Uterus (tissue), 4 donors: ENCODE measurements at places on chromosomes 7 and 10. TPM values are rescaled to one million over a fixed set of nuclear protein-coding genes. Genes with fewer than 3 reads are reported as not detected.

DNA sequence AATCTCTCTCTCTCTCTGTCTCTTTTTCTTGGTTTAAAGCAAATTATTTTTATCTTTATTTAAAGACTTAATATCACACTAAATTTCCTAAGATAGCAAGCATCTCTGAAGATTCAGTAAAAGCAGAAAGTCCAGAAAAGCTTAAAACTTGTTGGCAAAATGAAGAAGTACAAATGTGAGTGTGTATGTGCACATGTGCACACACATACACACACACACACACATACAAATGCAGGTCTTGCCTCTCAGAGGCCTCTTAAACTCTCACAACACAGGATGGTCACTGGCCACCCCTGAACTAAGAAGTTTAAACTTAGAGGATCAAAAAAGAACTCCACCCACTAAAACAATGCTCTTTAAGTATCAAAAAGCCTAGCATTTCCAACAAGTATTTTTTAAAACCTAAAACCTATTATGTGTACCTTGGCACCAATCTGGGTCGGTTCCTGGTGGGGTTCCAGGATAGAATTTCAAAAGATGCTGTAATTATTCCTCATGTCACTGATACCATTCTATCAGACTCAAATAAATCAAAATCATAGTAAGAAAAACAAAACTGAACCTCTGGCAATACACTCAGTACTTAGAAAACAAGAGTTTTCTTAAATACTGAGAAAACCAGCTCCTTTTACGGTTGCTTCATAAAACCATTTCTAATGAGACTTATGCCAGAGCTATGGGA lies 55.0 kb downstream of the SORBS1 start:
- no peaks in the 10 kb centered on the region for H3K4me1 ChIP-seq
- H3K27ac ChIP-seq: peak overlapping the region; percentile 85

The MSMB gene
- total RNA-seq: not detected

DNA sequence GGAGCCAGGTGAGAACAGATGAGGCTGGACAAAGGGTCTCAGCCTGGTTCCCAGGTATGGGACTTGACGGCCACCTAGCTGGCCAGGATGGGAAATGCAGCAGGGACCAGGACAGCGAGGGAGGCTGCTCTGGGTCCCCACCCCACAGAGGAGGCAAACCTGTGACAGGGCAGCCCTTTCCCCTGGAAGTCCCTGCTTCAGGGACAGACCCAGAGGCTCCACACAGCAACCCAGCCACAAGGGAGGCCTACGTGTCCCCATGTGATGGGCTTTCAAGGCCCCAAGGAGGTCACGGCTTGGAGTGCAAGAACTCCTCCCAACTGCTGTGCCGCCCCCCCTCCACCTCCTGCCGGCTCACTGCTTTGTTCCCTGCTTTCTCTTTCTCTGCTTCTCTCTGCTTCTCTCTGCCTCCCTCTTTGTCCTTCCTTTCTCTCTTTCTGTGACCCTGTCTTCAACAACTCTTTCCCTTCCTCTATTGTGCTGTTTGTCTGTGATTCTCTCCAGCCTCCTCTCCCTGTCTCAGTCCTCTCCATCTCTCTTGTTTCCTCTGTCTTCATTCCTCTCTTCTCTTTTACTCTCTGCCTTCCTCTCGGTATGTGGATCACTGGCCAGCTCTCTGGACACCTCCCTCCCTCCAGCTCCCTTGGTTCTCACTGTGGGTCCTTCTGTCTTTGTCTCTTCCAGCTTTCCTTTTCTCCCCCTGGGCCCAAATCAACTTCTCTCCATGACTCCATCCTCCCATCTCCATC lies 9.6 kb upstream of the EIF5AL1 start:
- H3K4me3 ChIP-seq: no peak overlapping the region
- H3K4me1 ChIP-seq: no peaks in the 10 kb centered on the region
- H3K36me3 ChIP-seq: no peaks in the 10 kb centered on the region
- peak; percentile 35 for DNase-seq

DNA sequence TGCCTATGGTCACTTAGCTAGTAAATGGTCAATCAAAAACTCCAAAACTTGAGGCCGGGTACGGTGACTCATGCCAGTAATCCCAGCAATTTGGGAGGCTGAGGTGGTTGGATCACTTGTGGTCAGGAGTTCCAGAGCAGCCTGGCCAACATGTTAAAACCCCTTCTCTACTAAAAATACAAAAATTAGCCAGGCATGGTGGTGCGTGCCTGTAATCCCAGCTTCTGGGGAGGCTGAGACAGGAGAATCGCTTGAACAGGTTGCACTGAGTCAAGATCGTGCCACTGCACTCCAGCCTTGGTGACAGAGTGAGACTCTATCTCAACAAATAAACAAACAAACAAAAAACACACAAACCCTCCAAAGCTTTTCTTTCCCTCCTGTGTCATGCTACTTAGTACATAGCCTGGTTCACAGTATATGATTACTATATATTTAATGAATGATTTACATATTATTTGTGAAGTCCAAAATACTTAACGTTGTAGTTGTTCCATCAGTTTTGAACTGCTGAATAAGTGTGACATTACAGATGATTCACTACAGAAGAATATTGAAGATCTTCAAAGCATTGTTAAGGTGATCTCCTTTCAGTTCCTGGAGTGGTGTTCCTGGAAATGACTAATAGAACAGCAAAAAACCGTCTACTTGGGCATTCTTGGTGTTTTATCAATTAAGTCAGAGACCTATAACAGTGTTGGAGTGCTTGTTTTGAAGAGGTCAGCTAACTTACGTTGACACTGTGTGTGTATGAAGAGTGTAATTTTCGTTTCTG lies 72.9 kb downstream of the ADK start:
- H3K4me1 ChIP-seq: no peaks in the 10 kb centered on the region
- H3K4me3 ChIP-seq: no peak overlapping the region
- H3K27ac ChIP-seq: no peak overlapping the region
- no peaks in the 10 kb centered on the region for H3K36me3 ChIP-seq
- no peaks in the 10 kb centered on the region for H3K27me3 ChIP-seq

The GRID2IP gene
- total RNA-seq: 0.21 TPM

The SCIN gene
- total RNA-seq: under 0.01 TPM

GRCh38 chr7:105934572-105935185 lies 28.4 kb upstream of the CDHR3 start:
- no peaks in the 10 kb centered on the region for H3K36me3 ChIP-seq
- no peaks in the 10 kb centered on the region for H3K4me1 ChIP-seq
- DNase-seq: peak; percentile 36
- no peaks in the 10 kb centered on the region for H3K27me3 ChIP-seq
- H3K27ac ChIP-seq: no peak overlapping the region

DNA sequence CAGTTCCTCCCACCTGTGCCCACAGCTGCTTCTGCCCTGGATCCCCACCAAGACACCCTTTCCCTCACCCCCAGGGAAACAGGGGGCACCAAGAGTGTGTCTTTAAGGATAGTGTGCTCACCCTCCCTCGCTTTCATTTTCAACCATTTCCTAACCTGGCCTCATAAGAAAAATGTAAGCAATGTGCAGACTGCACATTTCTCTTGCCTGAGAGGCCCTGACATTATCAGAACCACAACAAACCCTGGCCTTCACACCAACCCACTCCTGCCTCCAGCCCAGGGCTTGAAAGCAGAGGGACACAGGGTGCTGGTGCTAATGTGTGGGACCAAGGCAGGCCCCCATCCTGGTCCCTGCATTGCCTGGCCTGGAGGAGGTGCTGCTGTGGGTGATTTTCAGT lies 11.0 kb upstream of the IMPDH1 start:
- no peak overlapping the region for H3K27ac ChIP-seq
- H3K4me3 ChIP-seq: no peak overlapping the region
- H3K36me3 ChIP-seq: no peaks in the 10 kb centered on the region
- H3K27me3 ChIP-seq: no peaks in the 10 kb centered on the region
- DNase-seq: no peak

DNA sequence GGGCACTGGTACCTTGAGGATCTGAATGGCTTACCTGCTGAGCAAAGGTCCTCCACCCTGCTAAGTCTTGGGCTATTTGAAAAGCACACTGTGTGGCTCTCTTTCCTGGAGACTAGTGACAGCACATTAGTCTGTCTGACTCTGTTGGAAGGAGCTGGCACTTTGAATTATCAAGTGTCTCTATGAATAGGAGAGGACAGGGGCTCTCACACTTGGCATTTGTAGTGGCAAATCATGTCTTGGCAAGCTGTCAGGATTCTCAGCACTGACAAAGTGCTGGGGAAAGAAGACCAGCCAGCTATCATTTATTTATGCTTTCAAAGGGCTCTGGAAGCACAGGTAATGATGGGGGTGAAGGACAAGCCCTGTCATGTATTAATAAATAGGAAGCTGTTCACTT lies 62.8 kb downstream of the MTPN start:
- no peaks in the 10 kb centered on the region for H3K27me3 ChIP-seq
- no peak for DNase-seq
- H3K27ac ChIP-seq: no peak overlapping the region
- no peaks in the 10 kb centered on the region for H3K36me3 ChIP-seq
- no peak overlapping the region for H3K4me3 ChIP-seq

- H3K4me3 ChIP-seq: no peak overlapping the region
- no peaks in the 10 kb centered on the region for H3K4me1 ChIP-seq
- no peaks in the 10 kb centered on the region for H3K36me3 ChIP-seq
- no peak for DNase-seq
- H3K27ac ChIP-seq: no peak overlapping the region
- H3K27me3 ChIP-seq: no peaks in the 10 kb centered on the region
These were observed 24.4 kb downstream of the CPED1 start for GRCh38 chr7:121012919-121013318.

GRCh38 chr10:70255329-70256299 lies 22.4 kb upstream of the PPA1 start:
- H3K4me1 ChIP-seq: no peaks in the 10 kb centered on the region
- H3K27ac ChIP-seq: no peak overlapping the region
- H3K4me3 ChIP-seq: no peak overlapping the region
- H3K36me3 ChIP-seq: no peaks in the 10 kb centered on the region
- DNase-seq: no peak
- H3K27me3 ChIP-seq: peaks cover 7% of the 10 kb centered on the region

DNA sequence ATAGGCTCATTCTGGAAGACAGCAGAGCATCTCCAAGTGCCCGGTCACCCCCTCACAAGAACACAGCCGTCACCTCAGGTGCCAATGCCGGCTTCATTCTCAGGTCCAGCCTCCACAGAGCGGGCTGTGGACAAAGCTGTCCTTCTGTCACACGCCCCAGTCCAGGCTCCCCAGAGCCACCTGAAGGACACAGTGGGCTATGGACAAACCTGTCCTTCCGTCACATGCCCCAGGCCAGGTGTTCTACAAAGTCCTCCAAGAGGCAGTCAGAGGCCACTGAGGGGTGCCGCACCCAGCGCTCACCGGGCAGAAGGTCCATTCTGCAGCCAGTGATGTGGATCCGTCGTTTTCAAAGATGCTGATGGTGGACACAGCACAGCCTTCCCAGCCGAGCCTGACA lies 173.2 kb upstream of the PPP2R2D start:
- DNase-seq: no peak
- H3K4me3 ChIP-seq: no peak overlapping the region
- H3K27me3 ChIP-seq: no peaks in the 10 kb centered on the region

DNA sequence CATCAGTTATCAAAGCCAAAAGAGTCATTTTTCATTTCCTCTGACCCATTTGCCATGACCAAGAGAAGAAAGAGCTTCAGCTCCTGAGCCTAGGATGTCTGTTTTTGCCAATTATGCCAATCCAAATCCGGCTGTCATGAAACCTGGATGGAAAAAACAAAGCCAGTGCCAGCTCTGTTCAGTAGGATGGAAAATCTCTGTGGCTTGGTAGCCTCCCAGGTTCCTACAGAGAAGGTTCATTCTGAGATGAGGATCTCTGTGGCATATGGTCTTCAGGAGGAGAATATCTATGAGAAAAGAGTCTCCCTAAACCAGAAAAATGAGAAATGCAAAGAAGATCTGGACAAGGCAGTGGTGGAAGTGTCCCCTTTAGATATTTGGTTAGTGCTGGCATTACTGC lies 475.4 kb downstream of the CNTNAP2 start:
- DNase-seq: no peak
- H3K4me3 ChIP-seq: no peak overlapping the region
- H3K36me3 ChIP-seq: no peaks in the 10 kb centered on the region
- H3K27me3 ChIP-seq: no peaks in the 10 kb centered on the region

DNA sequence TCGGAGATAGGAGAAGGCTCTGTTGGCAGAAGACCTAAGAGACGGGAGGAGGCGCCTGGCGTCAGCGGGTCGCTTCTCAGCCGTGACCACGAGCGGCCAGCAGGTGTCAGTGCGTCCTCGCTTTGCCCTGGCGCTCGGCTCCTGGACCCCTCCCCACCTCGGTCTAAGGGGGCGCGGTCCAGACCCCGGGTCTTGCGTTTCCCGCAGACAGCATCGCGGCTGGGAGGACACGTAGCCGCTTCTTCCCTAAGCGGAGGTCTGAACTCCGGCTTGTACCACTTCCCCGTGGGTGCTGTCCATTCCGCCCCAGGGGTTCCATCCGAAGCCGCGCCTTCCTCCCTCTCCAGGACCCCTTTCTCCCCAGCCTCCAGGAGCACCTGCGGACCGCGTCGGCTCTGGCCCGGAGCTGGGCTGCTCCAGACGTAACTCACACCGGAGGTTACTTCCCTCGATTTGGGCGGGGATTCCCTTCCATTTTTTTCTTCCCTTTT lies 593 bp upstream of the ADRA2A start:
- H3K27me3 ChIP-seq: no peaks in the 10 kb centered on the region
- peak; percentile 39 for DNase-seq
- H3K27ac ChIP-seq: no peak overlapping the region
- no peaks in the 10 kb centered on the region for H3K36me3 ChIP-seq

- no peak for DNase-seq
- H3K36me3 ChIP-seq: no peaks in the 10 kb centered on the region
These were observed 70.9 kb upstream of the INHBA start for GRCh38 chr7:41773756-41774155.

DNA sequence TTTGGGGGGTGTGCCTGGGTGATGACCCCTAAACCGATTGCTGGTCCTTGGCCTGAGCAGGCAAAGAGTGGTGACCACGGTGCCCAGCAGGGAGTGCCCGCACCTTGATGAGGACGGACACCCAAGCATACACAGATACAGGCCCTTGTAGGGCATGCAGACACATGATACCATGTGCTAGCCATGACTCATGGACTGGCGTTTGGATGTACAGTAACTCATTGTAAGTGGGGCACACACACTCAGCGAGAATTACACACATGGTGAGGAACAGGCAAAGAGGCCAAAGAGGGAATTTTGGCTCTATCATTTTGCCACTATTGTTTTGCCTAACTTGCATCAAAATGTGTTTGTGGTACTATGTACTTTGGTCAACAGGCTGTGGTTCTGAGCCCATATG lies 24.1 kb downstream of the KAZALD1 start:
- no peaks in the 10 kb centered on the region for H3K4me1 ChIP-seq
- H3K27me3 ChIP-seq: no peaks in the 10 kb centered on the region
- H3K4me3 ChIP-seq: no peak overlapping the region
- no peak overlapping the region for H3K27ac ChIP-seq
- H3K36me3 ChIP-seq: no peaks in the 10 kb centered on the region

- no peaks in the 10 kb centered on the region for H3K27me3 ChIP-seq
- no peak for DNase-seq
- no peak overlapping the region for H3K27ac ChIP-seq
- no peaks in the 10 kb centered on the region for H3K36me3 ChIP-seq
- H3K4me3 ChIP-seq: no peak overlapping the region
These were observed 42.3 kb downstream of the RGS10 start for GRCh38 chr10:119500123-119500795.
